Activated naive CD4-positive, alpha-beta T cell treated with anti-CD3 and anti-CD28 coated beads, Interleukin-2, amount 10 ng/mL, durations not matched to agents 5 hours and 36 hours (primary cell): ENCODE measurements at places on chromosomes 5 and 9. TPM values are rescaled to one million over a fixed set of nuclear protein-coding genes. Genes with fewer than 3 reads are reported as not detected.

The GRXCR2 gene
- total RNA-seq: not detected

The TLX3 gene
- total RNA-seq: not detected

The DNAJC21 gene
- total RNA-seq: 54.4 TPM

The IRGM gene
- total RNA-seq: 2.2 TPM

The C9orf50 gene
- total RNA-seq: not detected

The CCNJL gene
- total RNA-seq: not detected

The PCDHB16 gene
- total RNA-seq: not detected

The PCDHA11 gene
- total RNA-seq: not detected

The TMEM252 gene
- total RNA-seq: not detected

The SLC25A48 gene
- not detected for total RNA-seq

The SLC36A2 gene
- not detected for total RNA-seq

The ZNF300 gene
- total RNA-seq: 0.79 TPM

The EPB41L4A gene
- total RNA-seq: 0.91 TPM

The UGT3A2 gene
- total RNA-seq: not detected

The DNAH5 gene
- not detected for total RNA-seq
